Natural killer cell (primary cell): ENCODE measurements at places on chromosomes 6 and 20. TPM values are rescaled to one million over a fixed set of nuclear protein-coding genes. Genes with fewer than 3 reads are reported as not detected.

DNA sequence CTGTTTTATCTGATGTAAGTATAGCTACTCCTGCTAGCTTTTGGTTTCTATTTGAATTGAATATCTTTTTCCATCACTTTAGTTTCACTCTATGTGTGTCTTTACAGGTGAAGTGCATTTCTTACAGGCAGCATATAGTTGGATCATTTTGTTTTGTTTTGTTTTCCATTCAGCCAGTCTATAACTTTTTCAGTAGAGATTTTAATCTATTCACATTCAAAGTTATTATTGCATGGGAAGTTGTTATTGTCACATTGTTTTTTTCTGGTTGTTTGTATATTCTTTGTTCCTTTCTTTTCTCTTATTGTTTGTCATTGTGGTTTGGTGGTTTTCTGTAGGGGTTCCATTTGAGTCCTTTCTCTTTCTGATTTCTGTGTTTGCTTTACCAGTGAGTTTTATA lies 151.2 kb downstream of the PDE10A start:
- no peak for DNase-seq

Gene PHACTR1
- 5.4 TPM for total RNA-seq

DNA sequence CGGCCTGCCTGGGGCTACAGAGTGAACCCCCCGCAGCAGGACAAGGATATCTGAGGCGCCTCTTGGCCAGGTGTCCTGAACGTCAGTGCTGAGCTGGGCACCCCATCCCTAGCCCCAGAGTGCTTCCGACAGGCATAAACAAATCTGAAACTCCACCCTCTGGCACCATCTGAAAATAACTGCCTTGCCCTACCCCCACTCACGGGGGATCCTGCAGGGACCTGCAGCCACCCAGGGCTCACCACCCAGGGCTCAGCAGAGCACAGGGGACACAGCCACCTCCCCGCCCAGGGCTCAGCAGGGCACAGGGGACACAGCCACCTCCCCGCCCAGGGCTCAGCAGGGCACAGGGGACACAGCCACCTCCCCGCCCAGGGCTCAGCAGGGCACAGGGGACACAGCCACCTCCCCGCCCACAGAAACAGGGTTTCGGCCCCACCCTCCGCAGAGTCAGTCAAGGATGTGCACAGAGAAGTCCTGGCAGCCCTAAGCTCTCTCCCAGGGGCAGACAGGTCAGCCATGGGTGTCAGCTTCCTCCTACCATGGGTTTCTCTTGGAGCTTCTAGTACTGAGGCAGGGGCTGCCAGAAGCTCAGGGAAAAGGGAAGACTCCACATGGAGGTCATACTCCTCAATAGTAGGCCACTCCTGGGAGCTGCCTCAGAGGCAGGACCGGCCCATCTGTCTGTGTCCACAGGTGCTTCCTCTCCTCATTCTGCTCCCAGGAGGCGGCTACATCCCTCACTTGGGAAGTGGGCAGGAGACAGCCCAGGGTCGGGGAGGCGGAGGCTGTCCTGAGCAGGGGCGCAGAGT lies 4.6 kb downstream of the UCKL1 start:
- DNase-seq = no peak

GRCh38 chr6:116969211-116969863 lies 92.3 kb downstream of the RFX6 start:
- no peak for DNase-seq

Gene SDCBP2
- total RNA-seq = 2.0 TPM

- no peak for DNase-seq
Measured at GRCh38 chr6:139567095-139567494, 192.6 kb upstream of the CITED2 start.

Gene RSPH3
- total RNA-seq = 1.5 TPM

Gene C20orf96
- 3.8 TPM for total RNA-seq

Gene VNN1
- total RNA-seq = 1.6 TPM
